Activated naive CD8-positive, alpha-beta T cell treated with anti-CD3 and anti-CD28 coated beads for 36 hours (primary cell): ENCODE measurements at places on chromosomes 7 and 10. TPM values are rescaled to one million over a fixed set of nuclear protein-coding genes. Genes with fewer than 3 reads are reported as not detected.

DNA sequence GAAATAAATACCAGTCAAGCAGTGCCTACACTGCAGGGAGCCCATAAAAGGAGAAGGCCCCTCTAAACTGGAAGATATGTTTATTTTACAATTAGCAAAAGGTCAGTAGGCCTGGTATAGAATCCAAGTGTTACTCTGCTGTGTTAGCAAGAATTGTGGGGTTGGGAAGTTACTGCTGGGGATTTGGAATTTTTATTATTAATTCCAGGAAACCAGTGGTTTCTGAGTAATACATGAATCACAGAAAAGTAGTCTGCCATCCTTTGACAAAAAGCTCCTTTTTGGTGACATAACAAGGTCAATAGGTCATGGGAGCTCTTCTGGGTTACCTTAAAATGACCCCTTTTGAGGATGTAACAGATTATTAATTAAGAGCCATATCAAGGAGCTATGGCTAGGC, 67.4 kb downstream of the ZNF92 start:
- no peak overlapping the region for H3K4me3 ChIP-seq
- no peak overlapping the region for H3K27ac ChIP-seq
- H3K27me3 ChIP-seq, result peaks cover 3% of the 10 kb centered on the region
- H3K4me1 ChIP-seq, result peaks cover 5% of the 10 kb centered on the region

- peaks cover 4% of the 10 kb centered on the region for H3K27me3 ChIP-seq
- no peaks in the 10 kb centered on the region for H3K4me1 ChIP-seq
- DNase-seq, result no peak
- H3K36me3 ChIP-seq, result no peaks in the 10 kb centered on the region
- H3K4me3 ChIP-seq, result no peak overlapping the region
These were observed 35.6 kb downstream of the C10orf90 start for GRCh38 chr10:126634911-126635310.

DNA sequence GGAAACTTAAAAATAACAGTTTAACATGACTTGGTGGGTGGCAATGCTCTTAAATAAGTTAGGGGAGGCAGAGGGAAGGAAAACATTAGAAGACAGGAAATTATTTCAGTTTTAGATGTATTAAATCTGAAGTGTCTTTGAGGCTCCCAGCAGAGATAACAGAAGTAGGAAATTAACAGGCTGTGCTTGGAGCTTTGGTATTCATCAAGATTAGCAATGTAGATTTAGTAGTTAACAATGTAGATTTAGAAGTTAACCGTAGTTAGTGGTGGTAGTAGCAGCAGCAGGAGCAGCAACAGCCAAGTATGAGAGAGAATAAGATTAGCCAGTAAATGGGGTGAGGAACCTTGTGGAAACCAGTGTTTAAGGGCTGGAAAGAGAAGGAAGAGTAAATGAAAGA, 48.7 kb upstream of the UBN2 start:
- H3K36me3 ChIP-seq, result peaks cover 11% of the 10 kb centered on the region
- no peaks in the 10 kb centered on the region for H3K27me3 ChIP-seq
- no peak for DNase-seq
- H3K4me3 ChIP-seq, result no peak overlapping the region
- no peaks in the 10 kb centered on the region for H3K4me1 ChIP-seq

GRCh38 chr10:132469197-132469884, 68.2 kb upstream of the INPP5A start:
- no peak overlapping the region for H3K27ac ChIP-seq
- peaks cover 13% of the 10 kb centered on the region for H3K4me1 ChIP-seq

- peak overlapping the region; percentile 35 for H3K27ac ChIP-seq
- no peaks in the 10 kb centered on the region for H3K27me3 ChIP-seq
- H3K4me3 ChIP-seq, result no peak overlapping the region
- peaks cover 56% of the 10 kb centered on the region for H3K4me1 ChIP-seq
These were observed 361.8 kb upstream of the MGMT start for GRCh38 chr10:129105266-129105665.

GRCh38 chr7:128323040-128323439, 20.7 kb downstream of the RBM28 start:
- H3K36me3 ChIP-seq, result peaks cover 31% of the 10 kb centered on the region
- peaks cover 33% of the 10 kb centered on the region for H3K4me1 ChIP-seq
- no peak for DNase-seq
- no peaks in the 10 kb centered on the region for H3K27me3 ChIP-seq
- H3K4me3 ChIP-seq, result no peak overlapping the region

DNA sequence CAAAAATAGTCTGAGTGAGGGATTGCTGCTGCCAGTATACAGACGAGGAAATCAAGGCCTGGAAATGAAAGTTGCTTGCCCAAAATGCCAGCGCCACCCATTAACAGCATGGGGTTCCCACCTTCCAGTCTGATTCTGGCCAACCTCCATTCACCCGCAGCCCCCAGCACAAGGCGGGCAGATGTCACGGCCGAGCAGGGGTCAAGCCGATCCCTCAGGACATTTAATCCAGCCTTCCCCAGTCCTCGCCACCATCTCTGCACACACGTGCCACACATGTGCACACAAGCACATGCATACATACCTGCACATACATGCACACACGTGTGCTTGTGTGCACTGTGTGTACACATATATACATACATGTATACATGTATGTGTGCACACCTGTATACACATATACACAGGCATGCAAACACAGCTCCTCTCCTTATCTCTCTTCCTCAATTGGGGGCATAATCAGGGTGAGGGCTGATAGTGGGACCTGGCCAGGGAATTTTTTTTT, 122.9 kb downstream of the GRID1 start:
- no peaks in the 10 kb centered on the region for H3K27me3 ChIP-seq
- H3K36me3 ChIP-seq, result no peaks in the 10 kb centered on the region
- DNase-seq, result no peak
- H3K4me3 ChIP-seq, result no peak overlapping the region

DNA sequence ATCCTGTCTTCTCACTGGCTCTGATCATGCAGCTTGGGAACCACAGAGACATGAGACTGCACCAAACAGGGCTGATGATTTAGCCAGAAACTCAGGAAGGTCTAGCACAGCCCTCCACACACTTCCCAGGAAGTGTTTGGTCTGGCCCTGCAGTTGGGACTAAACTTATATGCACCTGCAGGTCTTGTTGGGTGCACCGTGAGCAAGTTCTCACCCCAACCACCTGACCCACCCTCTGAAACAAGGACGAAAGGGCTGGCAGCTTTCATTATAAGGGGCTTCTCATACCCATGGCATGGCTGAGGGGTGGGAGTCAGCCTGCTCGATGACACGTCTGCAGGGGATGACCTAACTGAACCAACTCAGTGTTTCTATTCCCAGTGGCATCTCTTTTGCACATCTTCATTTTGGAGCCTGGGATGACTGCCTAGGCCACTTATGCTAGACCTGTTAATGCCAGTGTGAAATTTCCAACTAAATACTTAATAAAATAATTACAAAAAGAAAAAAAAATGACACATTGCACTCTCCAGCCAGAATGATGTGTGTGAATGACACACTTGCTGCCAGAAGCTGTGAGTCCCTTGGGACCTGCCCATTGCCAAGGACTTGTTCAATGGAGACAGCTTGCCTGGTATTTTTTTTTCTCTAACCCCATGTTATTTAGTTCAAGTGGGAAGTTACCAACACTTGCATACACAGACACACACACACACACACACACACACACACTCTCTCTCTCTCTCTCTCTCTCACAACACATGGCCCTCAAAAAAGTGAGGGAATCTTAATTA, 102.6 kb downstream of the NEURL1 start:
- no peak overlapping the region for H3K4me3 ChIP-seq
- no peak for DNase-seq
- no peak overlapping the region for H3K27ac ChIP-seq
- H3K27me3 ChIP-seq, result no peaks in the 10 kb centered on the region
- peaks cover 2% of the 10 kb centered on the region for H3K4me1 ChIP-seq

- H3K36me3 ChIP-seq, result no peaks in the 10 kb centered on the region
- no peak overlapping the region for H3K4me3 ChIP-seq
- H3K27me3 ChIP-seq, result peaks cover 3% of the 10 kb centered on the region
- no peaks in the 10 kb centered on the region for H3K4me1 ChIP-seq
- no peak for DNase-seq
These were observed 89.6 kb upstream of the ITGB1 start for GRCh38 chr10:33047655-33048054.

DNA sequence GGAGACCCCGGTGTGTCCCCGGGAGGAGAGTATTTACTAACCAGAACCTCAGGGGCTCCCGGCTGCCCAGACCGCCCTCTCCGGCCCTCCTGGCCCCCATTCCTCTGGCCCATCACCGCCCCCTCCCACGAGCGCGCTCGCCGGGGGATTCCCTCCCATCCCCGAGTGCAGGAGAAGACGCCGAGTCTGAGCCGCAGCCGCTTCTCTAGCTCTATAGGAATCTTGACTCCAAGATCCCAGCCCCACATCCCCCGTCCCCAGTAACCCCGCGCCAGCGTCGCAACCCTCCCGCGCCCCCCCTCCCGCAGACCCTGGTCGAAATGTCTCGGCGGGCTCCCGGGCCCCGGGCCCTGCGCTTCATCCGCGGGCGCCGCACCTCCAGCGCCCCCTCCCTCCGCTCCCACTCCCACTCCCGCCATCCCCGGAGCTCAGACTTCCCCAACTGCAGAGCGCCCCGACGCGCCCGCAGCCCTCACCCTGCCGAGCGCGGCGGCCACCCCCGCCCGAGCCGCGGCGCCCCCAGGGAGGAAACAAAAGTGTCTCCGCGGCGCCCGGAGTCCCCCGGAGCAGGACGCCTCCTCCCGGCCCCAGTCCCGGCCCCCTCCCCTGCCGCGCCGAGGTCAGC, 541 bp downstream of the ELMO1 start:
- DNase-seq, result peak; percentile 51
- H3K4me3 ChIP-seq, result peak overlapping the region; percentile 89
- peaks cover 3% of the 10 kb centered on the region for H3K27me3 ChIP-seq

- H3K4me3 ChIP-seq, result no peak overlapping the region
- no peaks in the 10 kb centered on the region for H3K27me3 ChIP-seq
- H3K36me3 ChIP-seq, result peaks cover 23% of the 10 kb centered on the region
These were observed 19.4 kb downstream of the ZMIZ2 start for GRCh38 chr7:44767912-44768627.

DNA sequence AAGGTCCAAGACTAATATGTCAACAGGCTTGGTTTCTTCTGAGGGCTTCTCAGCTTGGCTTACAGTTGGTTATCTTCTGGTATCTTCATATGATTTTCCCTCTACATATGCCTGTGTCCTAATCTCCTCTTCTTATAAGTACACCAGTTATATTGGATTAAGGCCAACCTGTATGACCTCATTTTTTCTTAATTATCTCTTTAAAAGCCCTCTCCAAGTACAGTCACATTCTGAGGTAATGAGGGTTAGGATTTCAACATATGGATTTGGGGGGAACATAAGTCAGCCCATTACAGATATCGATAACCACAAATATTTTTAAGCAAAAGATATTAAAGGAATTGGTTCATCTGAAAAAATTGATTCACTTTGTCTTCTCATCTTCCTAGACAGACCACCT, 49.2 kb downstream of the IQUB start:
- no peak for DNase-seq
- H3K36me3 ChIP-seq, result no peaks in the 10 kb centered on the region
- no peak overlapping the region for H3K4me3 ChIP-seq
- peaks cover 21% of the 10 kb centered on the region for H3K27me3 ChIP-seq
- no peak overlapping the region for H3K27ac ChIP-seq

GRCh38 chr10:6229746-6230145, 27.0 kb downstream of the PFKFB3 start:
- no peak for DNase-seq
- peaks cover 41% of the 10 kb centered on the region for H3K36me3 ChIP-seq
- no peak overlapping the region for H3K27ac ChIP-seq
- H3K4me1 ChIP-seq, result peaks cover 7% of the 10 kb centered on the region
- H3K27me3 ChIP-seq, result no peaks in the 10 kb centered on the region

GRCh38 chr7:149713731-149714068, 59.7 kb downstream of the ZNF467 start:
- peaks cover 18% of the 10 kb centered on the region for H3K4me1 ChIP-seq
- H3K27ac ChIP-seq, result no peak overlapping the region
- DNase-seq, result no peak
- H3K27me3 ChIP-seq, result no peaks in the 10 kb centered on the region
- H3K36me3 ChIP-seq, result peaks cover 7% of the 10 kb centered on the region

DNA sequence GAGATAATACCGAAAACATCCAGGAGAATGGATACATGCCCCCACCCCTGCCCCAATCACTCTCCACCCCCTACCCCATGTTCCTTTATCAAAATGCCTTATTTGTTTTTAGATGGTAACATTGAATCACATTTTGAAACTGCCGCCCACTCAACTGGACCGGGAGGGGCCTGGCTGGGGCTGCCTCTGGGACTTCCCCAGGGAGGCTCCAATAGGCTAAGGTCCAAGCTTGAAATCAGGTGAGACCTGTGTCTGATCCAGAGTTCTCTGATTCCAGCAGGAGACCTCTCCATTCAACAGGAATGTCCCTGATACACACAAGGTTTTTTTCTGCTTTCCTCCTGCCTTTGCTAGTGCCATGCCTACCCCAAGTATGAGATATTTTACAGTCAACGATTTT, 43.8 kb upstream of the ACSL5 start:
- peak; percentile 20 for DNase-seq
- peaks cover 12% of the 10 kb centered on the region for H3K4me1 ChIP-seq
- no peak overlapping the region for H3K27ac ChIP-seq

GRCh38 chr10:96217711-96218110, 53.7 kb downstream of the BLNK start:
- H3K36me3 ChIP-seq, result no peaks in the 10 kb centered on the region
- no peaks in the 10 kb centered on the region for H3K27me3 ChIP-seq
- DNase-seq, result no peak

DNA sequence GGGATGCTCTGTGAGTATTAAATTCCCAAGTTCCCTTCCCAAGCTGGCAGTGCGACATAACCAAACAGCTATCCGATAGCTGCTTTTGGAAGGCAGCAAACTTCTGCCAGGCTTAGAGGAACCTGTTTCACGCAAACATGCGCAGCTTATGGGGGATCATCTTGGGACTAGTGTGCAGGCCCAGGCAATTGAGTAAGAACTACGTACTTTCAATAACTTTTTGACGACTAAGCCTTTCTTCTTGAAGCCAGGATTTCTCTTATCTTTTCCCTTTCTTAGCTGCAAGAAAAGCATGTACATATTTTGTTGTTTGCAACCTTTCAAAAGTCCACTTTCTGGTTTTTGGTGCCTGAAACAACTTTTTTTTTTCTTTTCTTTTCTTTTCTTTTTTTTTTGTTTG, 28.7 kb upstream of the SEPHS1 start:
- no peak for DNase-seq
- H3K36me3 ChIP-seq, result no peaks in the 10 kb centered on the region
- no peak overlapping the region for H3K4me3 ChIP-seq

- peaks cover 55% of the 10 kb centered on the region for H3K4me1 ChIP-seq
- peaks cover 28% of the 10 kb centered on the region for H3K36me3 ChIP-seq
- no peak overlapping the region for H3K4me3 ChIP-seq
- no peaks in the 10 kb centered on the region for H3K27me3 ChIP-seq
These were observed 17.3 kb downstream of the ELMO1 start for GRCh38 chr7:37431413-37431812.

GRCh38 chr7:66362136-66362535, 157.0 kb downstream of the TPST1 start:
- DNase-seq, result no peak
- no peak overlapping the region for H3K4me3 ChIP-seq
- H3K36me3 ChIP-seq, result no peaks in the 10 kb centered on the region
- no peaks in the 10 kb centered on the region for H3K27me3 ChIP-seq
- H3K27ac ChIP-seq, result no peak overlapping the region
- no peaks in the 10 kb centered on the region for H3K4me1 ChIP-seq

Gene ADGRA1
- not detected for total RNA-seq

Gene KLF14
- not detected for total RNA-seq

Gene MYL7
- not detected for total RNA-seq

Gene FEZF1
- total RNA-seq, result not detected

Gene PPP1R3C
- total RNA-seq, result 0.25 TPM

Gene DNAJB6
- 77.5 TPM for total RNA-seq

Gene SEPTIN7
- total RNA-seq, result 256 TPM

Gene ZNF365
- not detected for total RNA-seq

Gene RBM20
- total RNA-seq, result 0.45 TPM

Gene VPS26A
- total RNA-seq, result 39.5 TPM

Gene ANKRD30A
- not detected for total RNA-seq
